Substantia nigra (tissue), 51 donors: ENCODE measurements at places on chromosomes 4 and X.

- DNase-seq = no peak
Observed at GRCh38 chr4:8205749-8206611, 6.9 kb downstream of the SH3TC1 start.

GRCh38 chr4:139655116-139655515, 10.5 kb upstream of the MGST2 start:
- no peak for DNase-seq

DNA sequence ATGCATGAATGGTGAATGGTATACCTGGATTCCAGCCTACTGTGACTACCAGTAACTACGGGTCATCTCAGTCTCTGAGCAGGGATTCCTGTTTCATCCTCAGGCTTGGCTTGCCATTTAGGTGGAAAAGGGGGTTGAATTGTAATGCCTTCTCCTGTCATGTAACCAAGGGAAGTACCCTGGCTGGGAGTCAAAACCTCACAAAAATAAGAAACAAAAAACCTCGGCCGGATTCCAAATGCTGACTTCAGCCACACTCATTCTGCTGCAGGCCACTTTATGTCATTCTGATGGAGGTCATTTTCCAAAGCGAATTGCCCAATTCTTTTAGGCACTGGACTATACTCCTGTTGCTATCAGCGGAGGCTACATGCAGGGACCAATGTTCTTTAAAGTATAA, 324.7 kb downstream of the LDB2 start:
- peak; percentile 29 for DNase-seq

DNA sequence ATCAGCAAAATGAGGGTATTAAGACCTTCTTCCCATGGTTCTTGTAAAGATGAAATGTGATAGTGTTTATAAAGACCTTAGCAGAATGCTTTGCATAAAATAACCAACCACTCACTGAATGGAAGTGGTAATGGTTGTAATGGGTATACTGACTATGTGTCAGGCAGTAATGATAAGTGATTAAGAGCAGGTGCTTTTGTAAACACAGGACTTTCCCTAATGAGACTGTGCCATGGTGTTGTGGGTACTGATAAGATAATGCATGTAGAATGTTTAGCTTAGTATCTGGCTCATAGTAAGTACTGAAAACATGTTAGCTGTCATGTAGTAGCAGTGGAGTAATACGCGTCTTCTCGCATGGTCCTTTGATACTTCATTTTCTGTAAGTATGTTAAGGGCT, 6.9 kb downstream of the LSM6 start:
- DNase-seq = no peak

DNA sequence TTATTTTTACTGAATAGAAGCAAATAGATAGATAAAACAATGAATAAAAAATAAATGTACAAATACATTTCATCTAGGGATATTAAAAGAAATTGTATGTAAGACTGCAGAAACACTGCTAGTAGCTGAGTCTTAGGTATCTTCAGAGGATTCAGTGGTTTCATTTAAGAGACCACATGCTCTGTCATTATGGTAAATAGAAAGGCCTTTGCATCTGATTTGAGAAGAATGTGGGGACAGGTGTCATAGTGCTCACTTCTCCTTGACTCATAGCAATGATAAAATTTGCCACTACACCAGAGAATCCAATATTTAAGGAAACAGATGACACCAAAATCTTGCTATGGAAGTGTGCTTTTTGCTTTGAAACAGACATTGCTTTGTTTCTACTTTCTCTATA, 59.8 kb upstream of the PPP1R2C start:
- DNase-seq = no peak

- DNase-seq = no peak
Observed at GRCh38 chrX:137366018-137366633, 199.8 kb upstream of the ZIC3 start.

DNA sequence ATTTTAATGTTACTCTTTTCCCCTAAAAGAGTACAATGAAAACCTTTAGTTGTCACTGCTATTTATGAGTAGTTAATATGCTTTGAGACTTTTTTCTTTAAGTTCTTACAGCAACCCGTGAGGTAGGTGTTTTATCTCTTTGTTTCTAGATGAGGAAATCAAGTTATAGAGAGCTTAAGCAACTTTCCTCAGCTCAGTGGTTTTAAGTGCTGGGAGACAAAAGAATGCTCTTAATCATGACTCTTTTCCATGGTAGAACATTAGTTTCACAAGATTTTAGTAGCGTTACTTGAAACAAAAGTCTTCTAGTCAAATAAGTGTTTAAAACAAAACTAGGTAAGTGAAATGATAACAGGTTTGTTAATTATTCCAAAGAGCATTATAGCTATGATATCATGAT, 354.7 kb upstream of the PITX2 start:
- DNase-seq = no peak

GRCh38 chr4:124866301-124866700, 153.8 kb upstream of the ANKRD50 start:
- DNase-seq = no peak

GRCh38 chr4:124530464-124531077, 182.0 kb downstream of the ANKRD50 start:
- DNase-seq = no peak

- DNase-seq = no peak
Observed at GRCh38 chrX:471281-471680, 84.6 kb upstream of the PPP2R3B start.

- no peak for DNase-seq
Observed at GRCh38 chr4:96736352-96736889, 896.5 kb downstream of the PDHA2 start.

DNA sequence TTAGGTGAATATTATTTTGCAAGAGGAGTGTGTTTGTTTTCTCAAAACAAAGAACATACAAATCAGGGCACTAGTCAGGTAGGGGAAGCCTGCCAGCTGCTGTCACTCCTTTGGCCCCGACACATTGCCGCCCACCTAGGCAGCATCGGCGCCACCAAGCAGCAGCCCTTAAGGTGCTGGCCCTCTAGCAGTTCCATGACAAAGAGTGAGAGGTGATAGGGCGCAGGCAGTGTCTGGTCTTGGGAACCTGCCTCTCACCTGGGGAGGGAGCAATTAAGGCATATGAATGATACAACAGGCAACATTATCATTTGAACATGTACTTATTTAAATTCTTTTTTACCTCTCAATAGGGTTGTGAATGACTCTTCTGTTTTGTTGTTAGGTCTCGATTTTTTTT, 135.1 kb downstream of the PLS3 start:
- no peak for DNase-seq

DNA sequence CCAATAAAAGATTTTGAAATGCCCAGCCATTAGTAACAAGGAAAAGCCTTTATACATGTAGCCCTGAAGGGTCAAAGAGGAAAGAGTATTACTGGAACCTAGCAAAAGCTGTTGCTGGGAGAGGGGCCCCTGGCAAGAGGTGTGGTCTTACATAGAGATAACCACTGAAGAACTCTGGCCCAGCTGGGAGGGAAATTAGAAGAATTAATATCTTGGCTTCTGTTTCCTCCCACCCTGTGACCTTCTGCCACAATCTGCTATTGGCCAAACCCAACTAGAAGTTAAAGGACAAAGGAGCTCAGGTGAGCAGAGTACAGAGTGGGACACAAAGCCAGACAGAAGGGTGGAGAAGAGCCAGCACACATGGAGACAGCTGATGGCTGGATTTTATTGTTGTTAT, 39.3 kb upstream of the CCNG2 start:
- no peak for DNase-seq

- DNase-seq = peak; percentile 4
Observed at GRCh38 chrX:68196939-68197791, 236.1 kb downstream of the OPHN1 start.
